ENCODE measurements at places on chromosomes 5 and 9.

GRCh38 chr5:139825690-139826089, 30.1 kb downstream of the PSD2 start:
- no peak for DNase-seq

- no peak for DNase-seq
Measured at GRCh38 chr9:126664900-126665643, 51.3 kb downstream of the LMX1B start.

GRCh38 chr9:136137321-136138265, 18.9 kb upstream of the TMEM250 start:
- no peak for DNase-seq

GRCh38 chr9:28503573-28503972, 930.3 kb upstream of the C9orf72 start:
- no peak for DNase-seq

DNA sequence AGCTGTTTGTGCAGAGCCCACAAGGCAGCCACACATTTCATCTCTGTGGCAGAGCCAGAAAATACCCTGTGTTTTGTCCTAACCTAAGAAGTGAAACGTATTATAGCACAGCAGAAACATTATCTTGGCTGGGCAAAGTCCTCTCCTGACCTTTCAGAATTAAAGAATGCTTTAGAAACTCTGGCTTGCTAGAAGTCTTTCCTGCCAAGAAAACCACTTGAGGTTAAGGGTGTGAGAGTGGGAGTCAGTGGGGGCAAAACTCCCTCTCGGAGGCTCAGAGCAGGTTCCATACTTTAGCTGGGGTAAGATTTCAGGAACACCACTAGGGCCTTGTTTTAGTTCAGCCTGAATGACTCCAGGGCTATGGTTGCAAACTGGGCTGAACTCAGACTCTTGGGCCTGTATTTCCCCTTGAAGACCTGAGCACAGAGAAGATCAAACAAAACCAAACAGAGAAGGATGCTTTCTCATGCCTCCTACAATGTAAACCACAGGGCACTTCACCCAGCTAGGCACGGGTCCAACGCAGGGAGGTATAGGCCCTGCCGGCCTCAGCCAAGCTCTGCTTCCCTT, 48.0 kb downstream of the ZNF366 start:
- DNase-seq = no peak

- no peak for DNase-seq
Measured at GRCh38 chr5:167595196-167595595, 696.2 kb upstream of the WWC1 start.

GRCh38 chr5:166270712-166271111, 2020.7 kb upstream of the WWC1 start:
- DNase-seq = no peak

DNA sequence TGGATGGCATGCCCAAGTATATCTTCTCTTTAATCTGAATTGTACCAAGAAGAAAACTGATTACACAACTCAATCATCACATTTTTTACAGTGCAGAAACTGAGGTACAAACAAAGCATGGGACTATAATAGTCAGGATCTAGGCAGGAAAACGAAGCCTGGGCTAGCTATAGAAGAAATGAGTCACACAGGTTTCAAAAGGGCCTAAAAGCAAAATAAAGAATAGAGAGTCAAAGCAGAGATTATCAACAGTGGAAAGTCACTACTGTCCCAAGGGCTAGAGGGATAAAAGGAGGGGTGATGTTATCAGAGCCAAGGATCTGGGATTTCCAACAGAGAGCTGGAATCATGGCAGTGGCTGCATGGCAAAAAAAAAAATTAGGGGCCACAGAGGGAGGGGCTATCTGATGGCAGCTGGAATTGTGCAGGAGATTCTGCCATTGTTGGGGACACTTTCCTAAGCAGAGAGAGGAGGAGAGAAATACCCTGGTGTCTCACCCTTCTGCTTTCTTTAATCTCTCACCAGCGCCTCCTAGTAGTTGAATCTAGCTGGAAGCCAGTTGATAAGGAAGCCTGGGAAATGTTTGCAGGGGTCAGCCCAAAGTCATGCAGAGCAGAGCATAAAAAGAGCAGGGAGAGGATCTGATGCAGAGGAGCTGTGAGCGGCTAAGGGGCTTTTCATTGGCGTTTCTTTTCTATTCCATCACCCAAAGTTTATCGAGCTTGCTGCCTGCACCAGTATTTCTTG, 343.2 kb downstream of the ACTL7B start:
- no peak for DNase-seq

- peak; percentile 48 for DNase-seq
Measured at GRCh38 chr9:20732118-20732517, 48.1 kb downstream of the FOCAD start.

- peak; percentile 57 for DNase-seq
Measured at GRCh38 chr5:109652096-109652495, 37.6 kb upstream of the MAN2A1 start.

GRCh38 chr5:17021602-17021932, 85.5 kb upstream of the MYO10 start:
- no peak for DNase-seq

GRCh38 chr5:57989378-57989777, 470.5 kb downstream of the PLK2 start:
- no peak for DNase-seq

- no peak for DNase-seq
Measured at GRCh38 chr5:56024810-56025150, 30.0 kb upstream of the IL6ST start.

- DNase-seq = no peak
Measured at GRCh38 chr9:136762915-136763648, 1.2 kb downstream of the LCN15 start.

- DNase-seq = peak; percentile 12
Measured at GRCh38 chr9:3526997-3527940, 1.5 kb upstream of the RFX3 start.

DNA sequence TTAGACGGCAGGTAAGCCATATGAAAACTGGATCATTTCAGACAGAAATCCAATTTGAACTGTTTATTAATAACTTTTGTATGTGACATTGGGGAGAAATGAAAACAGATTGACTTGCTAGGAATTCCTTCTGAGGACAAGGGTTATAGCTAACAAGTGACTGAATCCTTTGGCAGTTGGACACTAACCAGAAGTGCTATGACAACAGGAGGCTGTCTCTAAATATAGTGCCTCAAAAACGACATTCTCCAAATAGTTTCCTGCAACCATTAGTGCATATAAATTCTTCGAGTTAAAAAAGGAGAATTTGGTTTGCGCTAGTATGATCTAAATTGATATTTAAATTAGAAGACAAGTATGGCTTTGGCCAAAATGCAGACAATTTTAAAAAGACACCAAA, 338.6 kb downstream of the PTPRD start:
- DNase-seq = no peak

GRCh38 chr5:147751-148150, 43.5 kb upstream of the LRRC14B start:
- no peak for DNase-seq

DNA sequence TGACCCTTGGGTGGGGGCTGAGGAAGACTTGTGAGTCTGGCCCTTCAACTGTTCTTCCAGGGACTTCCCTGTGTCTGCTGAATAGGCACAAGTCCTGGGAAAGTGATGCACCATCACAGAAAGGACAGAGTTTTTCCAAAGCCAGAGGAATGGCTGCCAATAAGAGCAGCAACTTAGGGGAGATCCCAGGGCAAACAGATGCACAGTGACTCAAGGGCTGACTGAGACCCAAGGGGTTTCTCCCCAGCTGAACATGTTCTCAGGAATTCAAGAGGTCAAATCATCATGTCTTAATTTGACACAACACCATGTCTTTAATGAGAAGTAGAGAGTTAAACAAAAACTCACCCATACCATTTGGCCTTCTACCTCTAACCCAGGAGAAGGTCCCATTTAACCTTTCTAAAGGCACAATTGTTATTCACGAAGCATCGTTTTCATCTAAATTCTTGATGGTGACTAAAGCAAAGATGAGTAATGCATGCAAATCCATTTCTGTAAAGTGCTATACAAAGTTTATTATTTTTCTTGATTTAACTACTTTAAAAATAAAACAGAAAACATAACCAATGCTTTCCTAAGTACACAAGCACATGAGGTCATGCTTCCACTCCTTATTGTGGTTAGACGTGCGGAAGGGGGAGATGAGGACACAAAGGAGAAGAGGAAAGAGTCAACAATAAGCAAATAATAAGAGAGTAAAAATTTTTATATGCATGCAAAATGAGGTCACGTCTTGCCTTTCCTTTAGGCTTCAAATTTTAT, 324.1 kb downstream of the PLK2 start:
- DNase-seq = peak; percentile 53

GRCh38 chr5:65630981-65631380, 6.2 kb downstream of the SHLD3 start:
- no peak for DNase-seq

GRCh38 chr9:89457376-89457855, 40.5 kb downstream of the SEMA4D start:
- no peak for DNase-seq

DNA sequence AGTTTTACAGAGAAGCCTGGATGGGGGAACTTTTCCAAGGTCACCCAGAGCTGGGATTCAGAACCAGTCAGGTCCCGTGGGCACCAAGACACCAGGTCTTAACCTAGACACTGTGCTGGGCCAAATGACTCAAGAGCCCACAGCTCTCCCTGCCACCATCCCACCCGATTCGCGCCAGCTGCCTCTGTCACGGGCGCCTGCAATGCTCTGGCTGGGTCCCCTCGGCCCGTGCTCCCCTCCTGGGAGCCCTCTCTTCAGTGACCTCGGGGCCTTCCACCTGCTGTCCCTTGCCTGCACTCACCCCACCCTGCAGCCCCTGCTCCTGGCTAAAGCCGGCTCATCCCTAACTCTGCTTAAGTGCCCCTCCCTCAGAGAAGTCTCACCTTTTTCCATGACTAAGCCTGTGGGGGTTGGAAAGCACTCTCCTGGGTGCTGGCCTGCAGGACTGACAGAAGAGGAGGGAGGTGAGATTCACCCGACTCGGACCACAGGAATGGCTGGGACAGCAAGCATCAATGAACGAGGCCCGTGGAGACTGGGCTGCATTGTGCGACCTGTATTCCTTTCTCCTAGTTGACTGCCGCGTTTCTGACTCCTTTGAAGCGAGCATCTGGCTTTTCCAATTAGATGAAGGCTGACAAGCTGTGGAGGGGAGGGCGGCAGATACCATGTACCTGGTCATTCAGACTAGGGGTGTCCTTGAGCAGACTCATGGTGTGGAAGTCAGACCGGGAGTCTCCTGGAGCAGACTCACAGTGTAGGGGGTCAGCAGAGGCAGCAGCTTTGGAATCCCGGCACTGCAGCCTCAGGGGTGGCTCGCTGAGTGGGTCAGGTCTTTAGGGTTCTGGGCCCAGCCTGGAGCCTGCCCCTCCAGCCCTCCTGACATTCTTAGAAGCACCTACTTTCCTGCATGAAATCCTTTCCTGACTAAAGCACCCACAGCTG, 5.8 kb upstream of the IL4 start:
- DNase-seq = no peak

- DNase-seq = no peak
Measured at GRCh38 chr9:7154003-7154619, 396.3 kb downstream of the KDM4C start.

DNA sequence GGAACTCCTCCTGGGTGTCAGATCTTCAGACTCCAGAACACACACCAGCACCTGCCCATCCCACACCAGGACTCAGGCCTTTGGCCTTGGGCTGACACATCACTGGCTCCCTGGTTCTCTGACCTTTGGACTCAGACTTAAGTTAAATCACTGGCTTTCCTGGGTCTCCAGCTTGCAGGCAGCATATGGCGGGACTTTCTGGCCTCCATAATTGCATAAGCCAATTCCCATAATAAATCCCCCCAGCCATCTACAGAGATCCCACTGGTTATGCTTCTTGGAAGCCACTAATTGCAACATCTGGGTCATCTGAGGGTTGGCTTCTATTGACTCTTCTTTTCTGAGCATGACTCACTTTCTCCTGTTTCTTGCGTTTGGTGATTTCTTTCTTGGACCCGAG, 80.3 kb upstream of the SARDH start:
- DNase-seq = peak; percentile 21

GRCh38 chr9:114002986-114003350, 75.1 kb downstream of the AMBP start:
- no peak for DNase-seq

DNA sequence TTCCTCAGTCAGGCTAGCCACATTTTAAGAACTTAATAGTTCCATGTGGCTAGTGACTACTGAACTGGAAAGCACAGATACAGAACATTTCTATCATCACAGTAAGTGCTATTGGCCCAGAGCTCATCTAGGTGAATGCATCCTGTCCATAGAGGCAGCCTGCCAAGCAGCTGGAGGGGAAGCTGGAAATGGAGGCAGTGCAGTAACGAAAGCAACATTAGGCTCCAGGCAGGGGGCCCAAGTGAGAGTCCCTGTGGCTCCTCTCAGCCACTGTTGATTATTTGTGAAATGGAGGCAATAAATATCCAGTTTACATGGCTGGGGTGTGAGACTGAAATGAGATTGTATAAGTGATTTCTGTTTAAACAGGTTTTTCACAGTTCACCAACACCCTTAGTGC, 227.2 kb upstream of the KLF9 start:
- DNase-seq = no peak

DNA sequence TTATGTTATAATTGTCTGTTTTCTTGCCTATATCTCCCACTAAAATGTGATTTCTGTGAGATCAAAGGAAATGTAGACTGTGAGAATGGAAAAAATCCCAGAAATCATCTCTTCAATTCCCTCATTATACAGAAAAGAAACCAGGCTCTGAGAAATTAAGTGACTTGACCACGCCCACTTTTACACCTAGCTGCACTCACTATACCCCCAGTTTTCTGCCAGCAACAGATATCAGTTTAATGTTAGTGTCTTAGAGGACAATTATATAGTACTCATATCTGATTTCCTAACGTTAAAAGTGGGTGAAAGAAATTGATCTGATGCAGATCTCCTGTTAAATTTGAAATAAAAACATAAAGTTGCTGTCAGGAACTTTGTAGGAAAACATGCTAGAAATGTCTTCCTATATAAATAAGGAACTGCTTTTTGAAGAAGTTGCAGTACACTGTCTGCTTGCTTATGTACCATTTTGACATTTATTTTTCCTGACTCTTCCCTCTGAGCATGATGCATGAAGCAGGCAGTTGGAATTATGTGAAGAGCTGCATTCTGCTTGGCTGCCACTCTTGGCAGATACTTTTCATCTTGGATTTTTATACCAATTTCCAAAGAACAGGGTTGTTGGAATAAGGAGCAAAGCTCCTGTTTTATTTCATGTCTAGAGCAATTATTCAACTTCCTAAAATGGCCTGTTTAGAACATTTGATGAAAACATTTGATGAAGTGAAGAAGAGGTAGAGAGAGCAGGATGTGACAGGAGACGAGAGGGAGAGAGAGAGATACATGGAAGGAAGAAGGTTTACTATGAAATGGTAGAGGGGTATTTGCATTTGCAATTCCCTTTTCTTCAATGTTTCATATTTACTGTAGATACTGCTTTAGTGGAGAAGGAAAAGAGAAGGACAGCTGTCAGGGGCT, 57.3 kb upstream of the RICTOR start:
- DNase-seq = no peak

Measured in AG10803 (cell line).